Fibroblast of the conjunctiva (primary cell): ENCODE measurements at places on chromosomes 2 and 18.

DNA sequence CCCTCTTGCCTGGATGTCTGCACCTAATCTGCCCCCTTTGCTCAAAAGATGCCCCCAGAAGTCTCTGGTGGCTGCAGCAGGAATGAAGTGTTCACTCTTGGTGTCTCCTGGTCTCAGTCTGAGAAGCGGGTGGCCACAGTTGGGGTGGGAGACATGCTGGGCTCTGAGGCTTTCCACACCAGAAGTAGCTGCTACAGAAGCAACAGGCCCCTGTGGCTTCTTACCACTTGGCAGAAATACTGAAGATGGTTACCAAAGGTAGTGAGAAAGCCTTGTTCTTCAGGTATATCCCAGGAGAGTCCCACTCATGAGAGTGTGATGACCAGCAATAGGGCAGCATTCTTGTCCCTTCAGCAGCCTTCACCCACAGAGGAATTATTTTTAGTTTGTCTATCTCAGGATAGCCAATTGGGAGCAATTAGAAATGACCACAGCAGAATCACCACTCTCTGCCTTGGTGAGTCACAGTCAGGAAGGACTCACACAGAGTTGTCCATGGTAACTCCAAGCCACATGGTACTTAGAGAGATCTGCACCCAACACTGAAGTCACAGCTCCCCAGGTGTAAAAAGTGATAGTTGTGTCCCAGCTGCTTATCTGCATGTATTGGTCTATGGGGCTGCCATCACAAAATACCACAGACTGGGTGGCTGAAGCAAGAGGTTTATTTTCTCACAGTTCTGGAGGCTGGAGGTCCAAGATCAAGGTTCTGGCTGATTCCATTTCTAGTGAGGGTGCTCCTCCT, 169.8 kb upstream of the ID2 start:
- no peak for DNase-seq

- DNase-seq, result no peak
Measured at GRCh38 chr2:73969356-73969755, 15.4 kb upstream of the TET3 start.

GRCh38 chr2:111227716-111228141, 107.0 kb downstream of the BCL2L11 start:
- peak; percentile 24 for DNase-seq

- DNase-seq, result no peak
Measured at GRCh38 chr2:126115975-126116374, 540.0 kb upstream of the GYPC start.

DNA sequence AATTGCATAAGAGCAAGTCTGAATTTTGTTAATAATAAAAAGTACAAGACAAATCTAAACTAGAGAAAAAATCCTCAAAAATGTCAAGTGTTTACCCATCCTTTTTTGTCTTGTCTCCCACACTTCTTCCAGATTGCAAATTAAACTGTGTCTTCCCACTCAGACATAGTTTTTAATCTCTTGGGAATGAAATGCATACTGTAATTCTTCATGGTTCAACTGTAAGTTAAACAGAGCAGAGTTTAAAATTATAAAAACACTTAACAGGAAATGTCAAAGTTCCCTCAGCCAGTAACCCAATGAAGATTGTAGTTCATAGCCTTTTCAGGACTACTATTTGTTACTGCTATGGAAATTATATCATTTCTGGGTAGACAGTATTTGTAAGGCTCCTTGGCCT, 171.8 kb downstream of the UBE2E3 start:
- no peak for DNase-seq

GRCh38 chr2:147002256-147002655, 842.6 kb upstream of the ACVR2A start:
- DNase-seq, result no peak

GRCh38 chr2:180456801-180457200, 449.7 kb upstream of the CWC22 start:
- no peak for DNase-seq

GRCh38 chr18:66168685-66169235, 417.9 kb downstream of the CDH7 start:
- no peak for DNase-seq
